ENCODE measurements at places on chromosomes 6 and 20. TPM values are rescaled to one million over a fixed set of nuclear protein-coding genes. Genes with fewer than 3 reads are reported as not detected.

HLA-DQA2 gene
- total RNA-seq: not detected

TFAP2D gene
- not detected for total RNA-seq

DDO gene
- total RNA-seq: 0.18 TPM

RPS18 gene
- 6,577 TPM for total RNA-seq

CTCFL gene
- not detected for total RNA-seq

SNTA1 gene
- 15.4 TPM for total RNA-seq

LMBRD1 gene
- 3.9 TPM for total RNA-seq

ZC3H12D gene
- total RNA-seq: not detected

PLA2G7 gene
- total RNA-seq: not detected

CYP24A1 gene
- not detected for total RNA-seq

Measured in IMR-90 (cell line).